ENCODE measurements at places on chromosomes 12 and 14. TPM values are rescaled to one million over a fixed set of nuclear protein-coding genes. Genes with fewer than 3 reads are reported as not detected.

The SVOP gene
- not detected for total RNA-seq

GRCh38 chr12:100871195-100871734 is 76.7 kb downstream of the ANO4 start:
- DNase-seq: no peak

- no peak for DNase-seq
These were observed 238.2 kb upstream of the SSTR1 start for GRCh38 chr14:37969511-37969979.

DNA sequence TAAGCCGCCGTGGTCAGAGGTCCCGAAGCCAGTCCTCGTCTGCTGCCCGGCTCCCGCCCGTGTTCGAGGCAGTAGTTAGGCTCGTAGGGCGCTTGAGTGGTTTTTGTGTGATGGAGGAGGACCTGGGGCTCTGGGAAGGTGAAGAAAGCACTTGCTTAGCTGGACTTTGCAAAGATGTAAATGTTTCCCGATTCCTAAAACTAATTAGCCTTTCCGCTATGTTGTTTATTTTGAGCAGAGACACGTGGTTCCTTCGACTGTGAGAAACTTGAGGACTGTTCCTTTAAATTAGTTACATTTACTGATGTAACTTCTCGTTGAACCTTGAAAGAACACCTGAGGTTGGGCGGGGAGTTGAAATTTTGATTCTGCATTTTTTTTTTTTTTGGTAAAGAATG is 33.9 kb downstream of the MIA2 start:
- no peak for DNase-seq

GRCh38 chr12:123843912-123844748 is 82.0 kb downstream of the DNAH10 start:
- no peak for DNase-seq

GRCh38 chr12:104709692-104710435 is 248.2 kb downstream of the SLC41A2 start:
- DNase-seq: no peak

- no peak for DNase-seq
These were observed 10.2 kb downstream of the ERG28 start for GRCh38 chr14:75650253-75651058.
